ENCODE measurements at places on chromosomes 1 and 21.

DNA sequence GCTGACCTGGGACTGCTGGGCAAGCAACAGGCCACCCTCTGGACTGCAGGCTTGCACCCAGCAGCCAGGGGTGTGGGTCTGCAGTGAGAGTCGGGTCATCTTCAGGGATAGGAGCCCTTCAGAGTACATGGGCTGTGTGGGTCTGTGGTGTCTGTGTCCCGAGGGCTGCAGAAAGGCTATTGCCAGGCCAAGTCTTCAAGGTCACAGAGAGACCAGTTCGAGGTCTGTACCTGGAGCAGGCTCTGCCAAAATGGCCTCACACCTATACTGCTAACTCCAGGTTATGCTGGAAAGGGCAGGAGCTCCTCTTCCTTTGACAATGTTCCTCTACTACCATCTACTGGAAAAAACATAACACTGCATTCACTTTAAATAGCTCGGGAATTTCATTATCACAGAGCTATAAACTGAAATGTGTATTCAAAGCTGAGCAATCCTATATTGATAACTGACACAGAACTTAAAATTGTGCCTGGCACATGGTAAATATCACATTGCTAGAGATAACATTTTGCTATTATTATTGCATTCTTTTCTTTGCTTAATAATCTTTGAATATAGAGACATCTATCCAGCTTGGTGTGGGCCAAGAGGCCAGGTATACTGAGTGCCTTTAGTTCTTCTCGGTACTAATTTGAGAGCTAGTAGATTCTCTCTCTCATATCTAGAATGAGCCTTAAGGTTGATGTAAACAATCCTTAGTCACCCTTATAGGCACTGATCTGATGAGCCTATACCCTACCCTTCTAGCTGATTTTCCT, 6.9 kb upstream of the DNAH14 start:
- DNase-seq: peak; percentile 25

- DNase-seq: no peak
Observed at GRCh38 chr1:230080822-230081221, 13.8 kb downstream of the GALNT2 start.

DNA sequence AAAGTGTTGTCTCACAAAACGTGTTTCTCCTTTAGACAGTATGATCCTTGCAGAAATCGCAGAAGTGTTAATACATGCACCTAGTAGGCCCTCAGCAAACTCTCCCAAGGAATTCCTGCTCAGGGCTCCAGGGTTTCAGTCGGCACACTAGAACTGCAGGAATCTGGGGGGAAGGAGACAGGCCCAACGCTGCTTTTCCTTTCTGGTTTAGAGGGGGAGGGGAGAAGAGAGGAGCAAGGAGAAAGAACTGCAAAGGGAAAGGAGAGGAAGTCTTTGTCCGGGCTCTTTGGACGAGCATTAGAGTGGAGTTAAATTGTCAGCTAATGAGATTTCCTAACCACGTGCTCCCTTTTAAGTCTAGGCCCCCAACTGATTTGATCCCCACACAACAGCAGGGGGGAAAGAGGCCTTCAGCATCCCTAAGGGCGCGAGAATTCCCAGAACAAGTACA, 103.7 kb upstream of the SOD1 start:
- DNase-seq: no peak

DNA sequence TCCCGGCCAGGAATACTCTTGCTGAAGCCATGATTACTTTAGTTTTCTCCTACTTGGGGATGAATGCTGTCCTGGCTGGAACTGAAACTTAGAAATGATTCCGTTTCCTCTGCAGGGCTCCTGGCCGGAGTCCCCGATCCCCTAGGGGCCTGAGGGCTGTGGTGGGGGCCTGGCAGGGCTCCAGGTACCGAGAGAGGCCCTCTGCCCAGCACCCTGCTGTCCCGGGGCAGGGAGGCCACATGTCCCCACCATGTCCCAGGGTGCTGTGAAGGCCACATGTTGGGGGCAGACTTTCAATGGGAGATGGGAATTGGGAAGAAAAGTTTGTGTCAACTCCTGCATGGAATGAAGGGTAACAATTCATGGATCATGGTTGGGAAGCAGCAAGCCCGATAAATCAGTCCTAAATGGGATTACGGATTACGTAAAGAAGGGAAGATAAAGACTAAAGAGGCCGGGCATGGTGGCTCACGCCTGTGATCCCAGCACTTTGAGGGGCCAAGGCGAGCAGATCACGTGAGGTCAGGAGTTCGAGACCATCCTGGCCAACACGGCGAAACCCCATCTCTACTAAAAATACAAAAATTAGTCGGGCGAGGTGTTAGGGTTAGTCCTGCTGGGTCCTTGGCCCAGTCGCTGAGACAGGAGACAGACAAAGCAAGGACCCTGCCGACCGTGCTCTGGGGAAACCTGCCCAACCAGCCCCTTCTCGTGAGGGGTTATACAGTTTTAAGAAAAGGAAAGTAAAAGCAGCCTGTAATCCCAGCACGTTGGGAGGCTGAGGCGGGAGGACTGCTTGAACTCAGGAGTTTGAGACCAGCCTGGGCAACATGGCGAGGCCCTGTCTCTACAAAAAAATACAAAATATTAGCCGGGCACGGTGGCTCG, 37.6 kb downstream of the MORN1 start:
- DNase-seq: no peak

DNA sequence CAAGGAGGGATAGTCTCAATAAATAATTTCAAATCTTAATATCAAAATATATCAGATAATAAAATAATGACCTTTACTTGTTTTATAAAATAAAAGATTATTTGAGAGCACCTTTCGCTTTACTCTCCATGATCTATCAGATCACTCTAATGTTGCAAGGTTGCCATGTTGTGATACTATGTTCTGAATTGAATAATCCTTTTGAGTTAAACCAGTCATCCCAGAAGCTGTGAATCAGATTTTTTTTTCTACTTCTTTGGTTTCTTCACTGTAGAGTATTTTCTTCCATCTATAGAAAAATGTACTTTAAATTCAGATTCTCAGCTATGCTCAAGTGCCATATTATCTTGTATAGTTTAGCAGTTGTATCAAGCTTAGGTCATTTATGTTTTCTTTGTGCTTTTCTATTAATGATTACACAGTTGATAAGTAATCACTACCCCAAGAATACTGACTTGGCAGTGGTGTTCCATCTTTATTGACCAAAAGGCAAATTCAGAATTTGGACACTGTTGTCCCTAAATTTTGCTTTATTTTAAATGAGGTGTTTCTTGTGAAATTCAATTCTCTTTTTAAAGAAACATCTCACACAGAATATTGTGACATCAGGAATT, 32.9 kb downstream of the BRDT start:
- DNase-seq: no peak

GRCh38 chr1:159943908-159944622, 1.3 kb downstream of the IGSF9 start:
- no peak for DNase-seq

GRCh38 chr1:180363246-180363995, 133.4 kb downstream of the LHX4 start:
- no peak for DNase-seq

DNA sequence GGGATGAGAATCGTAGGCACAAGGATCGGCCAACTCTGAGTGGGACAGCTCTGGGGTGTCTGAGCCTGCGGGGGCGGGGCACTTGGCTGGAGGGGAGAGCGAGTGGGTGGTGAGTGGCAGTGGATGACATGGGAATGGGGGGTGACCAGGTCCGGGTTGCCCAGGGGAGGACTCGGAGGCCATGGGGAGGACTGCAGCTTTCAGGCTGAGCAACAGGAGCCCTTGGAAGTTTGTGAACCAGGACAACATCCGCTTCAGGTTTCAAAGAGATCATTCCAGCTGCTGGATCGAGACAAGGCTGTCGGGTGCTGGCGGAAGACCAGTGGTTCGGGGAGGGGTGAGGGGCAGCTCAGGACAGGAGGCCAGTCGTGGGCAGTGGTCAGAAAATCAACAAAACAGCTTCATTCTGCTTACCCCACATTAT, 124.4 kb upstream of the IRF2BP2 start:
- DNase-seq: no peak

DNA sequence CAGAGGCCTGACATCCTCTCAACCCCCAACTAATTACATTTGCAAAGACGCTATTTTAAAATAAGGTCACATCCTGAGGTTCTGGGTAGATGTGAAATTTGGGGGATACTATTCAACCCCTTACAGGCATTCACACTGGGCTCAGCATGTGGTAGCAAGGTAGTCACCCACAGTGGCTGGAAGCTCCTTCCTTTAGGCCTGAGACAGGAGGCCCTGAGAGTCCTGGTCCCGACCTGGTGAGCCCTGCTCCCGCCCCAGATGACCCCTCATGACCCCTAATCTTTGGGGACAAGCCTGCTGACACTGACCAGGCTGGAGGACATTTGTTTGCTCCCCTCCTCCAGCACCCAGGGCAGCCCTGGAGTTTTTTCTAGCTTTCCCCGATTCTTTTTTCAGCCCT, 225.9 kb downstream of the DYRK1A start:
- DNase-seq: no peak

- DNase-seq: no peak
Observed at GRCh38 chr1:53517821-53518352, 58.7 kb downstream of the DMRTB1 start.

DNA sequence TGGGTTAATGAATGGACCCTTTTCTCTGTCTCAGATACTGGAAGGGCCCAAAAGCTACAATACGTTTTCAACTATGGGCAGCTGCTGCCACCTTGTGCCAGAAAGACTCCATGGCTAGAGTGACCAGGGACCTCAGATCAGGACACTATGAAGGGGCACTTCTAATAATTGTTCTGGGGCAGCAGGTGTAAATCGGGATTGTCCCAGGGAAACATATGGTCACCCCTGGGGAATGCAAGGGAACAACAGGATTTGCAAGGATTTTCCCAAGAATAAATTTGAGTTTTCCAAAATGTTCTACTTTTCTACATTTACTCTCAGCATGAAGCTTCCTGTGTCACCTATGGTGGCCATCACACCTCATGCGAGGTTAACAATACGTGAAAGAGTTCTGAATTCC, 12.0 kb upstream of the FCAMR start:
- DNase-seq: peak; percentile 32

GRCh38 chr1:15950763-15951295, 25.1 kb downstream of the ZBTB17 start:
- peak; percentile 75 for DNase-seq

GRCh38 chr21:26850116-26850643, 5.0 kb upstream of the ADAMTS1 start:
- DNase-seq: peak; percentile 50

GRCh38 chr1:10598389-10598702, 123.6 kb downstream of the PEX14 start:
- DNase-seq: no peak

- peak; percentile 47 for DNase-seq
Observed at GRCh38 chr1:145858238-145858900, 512 bp downstream of the PIAS3 start.

DNA sequence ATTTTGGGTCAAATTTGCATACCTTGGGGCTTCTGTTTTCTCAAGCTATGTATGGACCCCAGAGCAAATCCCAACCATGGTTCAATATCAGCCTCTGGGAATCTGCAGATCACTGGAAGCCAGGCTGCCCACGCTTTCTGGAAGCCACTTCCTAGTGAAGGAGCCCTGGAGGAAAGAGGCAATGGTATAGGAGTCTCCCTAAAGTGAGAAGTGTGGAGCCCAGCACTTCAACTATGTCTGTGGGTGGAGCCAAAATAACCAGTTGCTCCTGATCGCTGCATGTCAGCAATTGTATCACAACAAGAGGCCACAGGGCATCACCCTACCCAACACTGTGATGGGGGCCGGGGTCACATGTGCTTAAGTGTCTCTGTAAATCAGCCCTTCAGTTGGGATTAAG, 26.9 kb downstream of the ETS2 start:
- no peak for DNase-seq

GRCh38 chr1:92365378-92366039, 66.7 kb downstream of the RPAP2 start:
- DNase-seq: no peak

- no peak for DNase-seq
Observed at GRCh38 chr1:7343882-7344281, 427.2 kb upstream of the VAMP3 start.

GRCh38 chr1:181021159-181021558, 1.5 kb downstream of the STX6 start:
- no peak for DNase-seq

DNA sequence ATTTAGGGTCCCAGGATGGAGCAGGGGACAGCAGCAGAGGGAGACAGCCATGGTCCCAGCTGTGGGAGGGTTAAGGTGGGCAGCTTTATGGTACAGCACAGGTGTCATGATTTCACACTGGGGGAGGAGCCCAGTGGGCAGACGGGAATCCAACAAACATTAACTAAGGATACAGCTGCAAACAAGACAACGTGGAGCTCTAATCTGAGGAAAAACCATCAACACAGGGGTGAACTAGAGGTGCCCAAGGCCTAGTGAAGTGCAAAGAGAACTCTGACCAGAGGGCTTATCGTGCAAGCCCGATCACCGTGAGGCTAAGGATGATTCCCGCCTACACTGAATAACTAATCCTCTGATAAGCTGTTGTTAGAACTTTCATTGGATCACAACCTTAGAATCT, 18.7 kb downstream of the ECE1 start:
- no peak for DNase-seq

- no peak for DNase-seq
Observed at GRCh38 chr1:229328598-229329362, 14.1 kb downstream of the CCSAP start.

DNA sequence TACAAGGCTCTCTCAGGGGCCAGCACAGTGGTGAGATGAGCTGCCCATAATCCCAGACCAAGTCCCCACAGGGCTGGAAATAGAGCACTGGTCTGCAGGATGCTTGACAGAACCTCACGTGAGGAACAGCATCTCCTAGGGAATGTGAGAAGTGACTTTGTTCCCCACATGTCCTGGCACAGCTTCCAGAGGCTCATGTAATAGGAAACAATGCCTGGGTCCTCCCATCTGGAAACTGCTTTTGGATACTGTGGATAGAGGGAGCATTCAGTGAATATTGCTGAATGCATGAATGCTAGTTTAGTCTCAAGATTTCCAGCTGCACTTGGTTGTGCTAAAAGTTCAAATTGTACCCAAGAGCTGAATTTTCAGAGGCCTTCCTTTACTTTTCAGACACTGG, 146.2 kb downstream of the TNR start:
- no peak for DNase-seq

DNA sequence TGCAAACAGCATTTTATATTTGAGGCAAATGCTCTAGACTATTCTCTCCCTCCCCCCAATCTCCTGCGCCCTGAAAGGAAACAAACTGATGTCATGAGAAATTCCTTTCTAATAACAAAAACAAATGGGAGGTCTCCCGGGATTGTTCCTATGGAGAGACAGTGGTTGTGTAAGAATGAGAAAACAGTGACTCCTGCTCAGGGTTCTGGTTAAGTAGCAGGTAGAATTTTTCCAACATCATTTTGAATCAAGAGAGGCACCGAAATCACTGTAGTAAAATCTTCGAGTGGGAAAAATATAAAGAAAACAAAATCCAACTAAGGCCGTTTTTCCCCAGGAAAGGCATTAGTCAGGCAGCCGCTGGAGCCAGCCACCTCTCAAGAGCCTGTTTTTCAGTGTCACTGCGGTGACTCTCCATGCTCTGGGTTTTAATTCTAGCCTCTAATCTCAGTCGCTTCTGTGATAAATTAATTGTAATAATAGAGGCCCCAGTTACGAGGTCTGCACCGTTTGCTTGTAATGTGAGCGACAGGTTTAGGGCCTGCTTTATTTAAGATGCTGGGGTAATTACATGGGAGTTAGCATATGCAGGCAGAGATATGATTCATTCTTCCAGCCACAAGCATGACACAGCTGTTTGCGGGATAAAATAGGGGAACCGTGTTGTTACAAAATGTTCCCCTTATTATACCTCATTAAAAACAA, 80.3 kb downstream of the RNF220 start:
- peak; percentile 92 for DNase-seq

GRCh38 chr1:232653789-232654188, 23.9 kb upstream of the SIPA1L2 start:
- no peak for DNase-seq

Data from iris pigment epithelial cell (primary cell).